Activated CD4-positive, alpha-beta T cell treated with anti-CD3 and anti-CD28 coated beads for 4 hours (primary cell): ENCODE measurements at places on chromosomes 1 and 21.

DNA sequence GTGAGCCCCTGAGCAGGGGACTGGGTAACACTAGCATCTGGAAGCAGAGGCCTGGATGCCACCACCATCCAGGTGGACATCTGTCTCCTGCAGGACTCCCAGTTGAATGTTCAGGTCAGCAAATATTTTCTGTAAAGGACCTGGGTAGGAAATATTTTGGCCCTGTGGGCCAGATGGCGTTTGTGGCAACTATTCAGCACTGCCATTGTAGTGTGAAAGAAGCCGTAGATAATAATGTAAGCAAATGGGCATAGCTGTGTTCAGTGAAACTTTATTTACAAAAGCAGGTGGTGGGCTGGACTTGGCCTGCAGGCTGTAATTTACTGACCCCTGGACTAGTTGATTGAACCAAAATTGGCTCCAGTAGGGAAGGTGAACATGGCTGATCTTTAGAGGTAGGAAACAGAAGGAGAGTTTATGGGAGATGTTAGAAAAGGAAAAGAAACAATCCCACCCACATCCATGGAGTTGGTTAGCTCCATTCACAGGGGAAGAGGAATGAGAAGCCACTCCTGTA, 20.0 kb upstream of the CD101 start:
- no peak for DNase-seq

GRCh38 chr1:230407351-230407750, 18.8 kb downstream of the PGBD5 start:
- no peak for DNase-seq

DNA sequence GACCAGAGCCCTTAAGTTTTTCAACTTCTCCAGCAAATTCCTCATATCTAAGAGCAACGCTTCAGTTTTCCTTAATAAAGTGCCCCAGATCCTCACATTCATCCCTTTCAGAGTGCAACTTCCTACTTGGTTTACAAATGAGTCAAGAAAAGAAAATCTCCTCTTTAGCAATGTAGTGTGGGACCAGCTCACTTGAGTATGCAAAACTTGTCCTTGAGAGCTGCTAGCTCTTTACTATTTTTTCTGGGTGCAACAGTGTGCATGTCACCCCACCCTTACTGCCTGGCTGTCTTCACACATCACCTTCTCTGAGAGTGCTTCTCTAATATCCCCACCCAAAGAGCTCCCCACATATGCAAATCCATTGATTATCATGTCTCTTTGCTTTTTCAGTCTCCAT, 203.1 kb upstream of the CAMK1G start:
- DNase-seq = no peak

- no peak for DNase-seq
Measured at GRCh38 chr21:41289431-41289830, 27.2 kb upstream of the FAM3B start.

- no peak for DNase-seq
Measured at GRCh38 chr1:104830534-104830933, 1080.8 kb downstream of the AMY1C start.

GRCh38 chr1:115837740-115838421, 3.0 kb downstream of the NHLH2 start:
- DNase-seq = no peak
